Lung microvascular endothelial cell (primary cell): ENCODE measurements at places on chromosomes 2 and 18. TPM values are rescaled to one million over a fixed set of nuclear protein-coding genes. Genes with fewer than 3 reads are reported as not detected.

Gene PCBP1
- total RNA-seq: 34.9 and 40.3 TPM in 2 replicates

Gene LYG2
- total RNA-seq: not detected in 2 replicates

GRCh38 chr2:159010340-159010739 lies 41.9 kb downstream of the TANC1 start:
- DNase-seq: no peak

DNA sequence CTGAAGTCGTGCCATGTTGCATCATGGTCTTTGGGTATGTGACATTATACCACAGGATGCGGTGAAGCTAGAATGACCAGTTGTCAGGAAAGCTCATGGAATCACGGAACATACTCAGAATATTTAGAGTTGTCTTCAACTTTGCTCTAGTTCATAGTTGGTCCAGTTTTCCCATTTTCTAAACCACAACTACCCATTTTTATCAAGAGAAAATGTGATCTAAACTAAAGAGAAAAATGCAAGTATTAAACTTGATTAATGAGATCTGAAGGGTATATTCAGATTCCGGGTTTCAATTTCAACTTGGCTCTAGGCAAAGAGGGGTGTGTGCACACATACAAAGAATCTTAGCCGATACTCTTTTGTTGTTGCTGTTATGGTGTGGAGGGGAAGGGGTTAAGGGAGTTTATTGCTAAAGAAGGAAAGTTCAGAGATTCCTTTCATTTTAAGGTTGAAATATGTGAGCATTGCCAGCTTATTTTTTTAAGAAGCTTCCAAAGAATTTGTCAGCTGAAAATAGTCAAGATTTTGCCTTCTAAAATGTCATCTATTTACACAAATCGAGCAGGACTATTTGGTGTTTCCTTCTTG lies 516.6 kb upstream of the ZEB2 start:
- DNase-seq: no peak

- DNase-seq: no peak
Observed at GRCh38 chr2:67465623-67466022, 68.5 kb downstream of the ETAA1 start.

GRCh38 chr2:240351088-240351741 lies 84.2 kb upstream of the GPC1 start:
- DNase-seq: no peak

- DNase-seq: no peak
Observed at GRCh38 chr2:181646415-181646987, 10.4 kb downstream of the CERKL start.

Gene ZEB2
- total RNA-seq: 0.60 and 1.3 TPM in 2 replicates

Gene TUBA3E
- total RNA-seq: not detected in 2 replicates

Gene MGAT5
- total RNA-seq: 68.0 and 158 TPM in 2 replicates

DNA sequence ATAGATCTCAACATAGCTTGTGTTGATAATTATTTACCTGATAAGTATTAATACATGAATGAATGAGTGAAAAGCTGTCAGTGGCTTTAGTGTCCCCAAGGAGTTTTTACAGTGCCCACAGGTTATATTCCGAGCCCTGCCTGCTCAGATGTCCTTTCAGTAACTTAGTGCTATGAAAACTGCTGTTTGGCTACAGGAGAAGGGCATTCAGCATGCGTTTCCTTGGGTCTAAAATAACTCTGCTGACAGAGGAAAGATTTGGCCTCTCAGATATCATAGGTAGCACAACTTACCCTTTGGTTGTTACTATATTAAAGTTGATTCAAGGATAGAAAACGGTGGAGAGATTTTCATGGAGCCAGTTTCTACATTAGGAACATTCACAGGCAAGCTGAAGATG lies 241.0 kb downstream of the ETAA1 start:
- DNase-seq: no peak

- no peak for DNase-seq
Observed at GRCh38 chr2:238475034-238475433, 48.3 kb downstream of the ASB1 start.

GRCh38 chr2:28062867-28063266 lies 172.3 kb downstream of the BABAM2 start:
- no peak for DNase-seq

DNA sequence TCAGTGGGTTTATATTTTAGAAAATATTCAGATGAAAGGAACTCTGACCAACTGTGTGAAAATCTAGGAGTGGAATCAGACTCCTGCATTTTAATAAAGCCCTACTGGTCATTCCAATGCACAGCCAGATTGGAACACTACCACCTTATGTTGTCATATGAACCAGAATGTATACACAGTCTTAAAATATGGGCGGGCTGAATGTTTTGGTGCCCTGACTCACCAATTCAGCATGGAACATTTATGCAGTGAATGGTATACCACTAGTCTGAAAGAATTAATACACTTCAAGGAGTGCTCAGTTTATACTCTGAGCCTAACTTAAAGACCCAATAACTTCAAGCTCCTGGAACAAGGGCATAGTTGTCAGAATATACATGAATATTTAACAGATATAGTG lies 280.9 kb upstream of the TCF4 start:
- no peak for DNase-seq

GRCh38 chr2:74334931-74335333 lies 8.3 kb downstream of the SLC4A5 start:
- DNase-seq: peak; percentile 75

Gene RAX
- not detected in 2 replicates for total RNA-seq

DNA sequence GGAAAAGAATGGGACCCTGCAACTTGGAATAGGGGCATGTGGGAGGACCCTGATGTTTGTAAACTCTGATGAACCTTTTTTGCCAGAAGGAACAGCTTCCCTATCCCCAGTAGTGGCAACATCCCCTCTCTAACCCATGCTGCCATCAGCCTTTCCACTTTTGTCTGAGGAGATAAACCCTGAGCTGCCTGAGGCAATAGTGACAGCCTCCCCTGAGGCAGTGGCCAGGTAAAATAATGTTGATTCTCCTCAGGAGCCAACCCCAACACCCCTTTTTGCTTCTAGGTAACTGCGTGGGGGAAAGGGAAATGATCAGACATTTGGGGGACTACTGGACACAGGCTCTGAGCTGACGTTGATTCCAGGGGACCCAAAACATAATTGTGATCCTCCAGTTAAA lies 106.8 kb upstream of the NPAS2 start:
- DNase-seq: no peak

GRCh38 chr2:56707218-56707617 lies 523.4 kb downstream of the CCDC85A start:
- DNase-seq: no peak

GRCh38 chr18:13641551-13642439 lies 84.6 kb downstream of the FAM210A start:
- DNase-seq: peak; percentile 30

Gene SIGLEC15
- total RNA-seq: under 0.01 TPM in 1 of 2 replicates, not detected in the other

- no peak for DNase-seq
Observed at GRCh38 chr2:100968146-100969145, 33.6 kb upstream of the RPL31 start.

DNA sequence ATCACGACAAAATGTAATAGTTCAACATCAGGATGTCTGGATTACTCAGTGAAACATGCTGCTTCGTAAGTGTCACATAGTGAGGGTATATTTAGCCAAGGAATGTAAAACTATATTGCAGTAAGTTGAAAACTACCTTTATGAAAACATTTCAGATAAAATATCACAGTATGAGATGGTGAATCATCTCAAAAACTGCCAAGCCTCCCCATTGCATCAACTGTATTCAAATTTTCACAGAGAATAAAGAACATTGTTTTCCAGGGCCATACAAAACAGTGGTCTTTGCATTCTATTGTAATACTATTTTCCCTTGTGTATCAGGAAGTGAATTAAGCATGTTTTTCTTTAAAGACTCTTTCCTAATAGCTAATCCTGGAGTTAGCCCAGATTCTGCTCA lies 47.6 kb upstream of the MSTN start:
- DNase-seq: no peak

- DNase-seq: no peak
Observed at GRCh38 chr2:121281694-121282093, 3.3 kb downstream of the TFCP2L1 start.

Gene FBXO41
- under 0.01 and 0.22 TPM in 2 replicates for total RNA-seq

DNA sequence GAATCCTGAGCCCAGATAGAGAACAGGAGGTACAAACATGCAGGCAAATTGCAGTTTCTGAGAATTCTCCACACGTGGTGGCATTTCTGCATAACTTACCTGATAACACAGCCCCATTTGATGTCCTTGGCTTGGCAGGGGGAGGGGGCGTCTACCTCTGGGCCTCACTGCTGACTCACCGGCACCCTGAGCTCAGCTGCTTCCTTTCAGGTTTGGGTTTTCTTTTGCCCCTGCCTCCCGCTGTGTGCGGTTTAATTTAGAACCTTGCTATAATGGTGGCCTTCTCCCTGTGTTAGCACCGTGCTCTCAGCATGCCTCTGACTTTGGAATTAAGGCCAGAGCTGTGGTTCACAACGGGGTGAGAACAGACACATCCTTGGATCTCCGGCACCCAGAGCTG lies 4.4 kb downstream of the CTIF start:
- DNase-seq: no peak

Gene WDR35
- total RNA-seq: 5.2 and 5.8 TPM in 2 replicates

- DNase-seq: peak; percentile 91
Observed at GRCh38 chr2:128170776-128171175, 79.8 kb downstream of the UGGT1 start.

Gene DSC2
- under 0.01 TPM in 2 replicates for total RNA-seq

GRCh38 chr18:9855681-9856080 lies 30.1 kb upstream of the TXNDC2 start:
- DNase-seq: no peak

Gene GPD2
- 21.0 and 25.7 TPM in 2 replicates for total RNA-seq

GRCh38 chr2:71927757-71928715 lies 219.6 kb downstream of the CYP26B1 start:
- DNase-seq: no peak

- no peak for DNase-seq
Observed at GRCh38 chr2:212489719-212490346, 48.8 kb downstream of the ERBB4 start.

Gene TMEM163
- 1.1 TPM in 1 of 2 replicates, not detected in the other for total RNA-seq

Gene TWIST2
- 0.20 and 0.44 TPM in 2 replicates for total RNA-seq

DNA sequence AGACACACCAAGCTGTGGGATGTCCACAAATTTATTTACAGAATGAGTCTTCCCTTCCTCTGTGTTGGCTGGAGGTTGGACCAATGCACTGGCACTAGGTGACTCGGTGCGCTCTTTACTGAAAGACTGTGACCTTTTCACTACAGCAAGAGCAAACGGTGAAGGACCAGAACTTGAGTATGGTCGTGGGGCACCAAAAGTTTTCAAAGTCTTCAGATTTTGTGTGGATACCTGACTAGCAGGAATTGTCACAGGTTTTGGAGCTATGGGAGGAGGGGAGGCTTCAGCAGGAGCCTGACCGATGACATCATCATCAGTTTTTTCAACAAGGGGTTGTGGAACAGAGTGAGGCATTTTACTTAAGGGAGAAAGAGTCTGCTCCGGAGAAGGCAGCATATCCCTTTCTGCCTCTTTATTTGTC lies 73.0 kb upstream of the GRB14 start:
- DNase-seq: no peak

Gene IL1R1
- 11.6 and 52.6 TPM in 2 replicates for total RNA-seq

DNA sequence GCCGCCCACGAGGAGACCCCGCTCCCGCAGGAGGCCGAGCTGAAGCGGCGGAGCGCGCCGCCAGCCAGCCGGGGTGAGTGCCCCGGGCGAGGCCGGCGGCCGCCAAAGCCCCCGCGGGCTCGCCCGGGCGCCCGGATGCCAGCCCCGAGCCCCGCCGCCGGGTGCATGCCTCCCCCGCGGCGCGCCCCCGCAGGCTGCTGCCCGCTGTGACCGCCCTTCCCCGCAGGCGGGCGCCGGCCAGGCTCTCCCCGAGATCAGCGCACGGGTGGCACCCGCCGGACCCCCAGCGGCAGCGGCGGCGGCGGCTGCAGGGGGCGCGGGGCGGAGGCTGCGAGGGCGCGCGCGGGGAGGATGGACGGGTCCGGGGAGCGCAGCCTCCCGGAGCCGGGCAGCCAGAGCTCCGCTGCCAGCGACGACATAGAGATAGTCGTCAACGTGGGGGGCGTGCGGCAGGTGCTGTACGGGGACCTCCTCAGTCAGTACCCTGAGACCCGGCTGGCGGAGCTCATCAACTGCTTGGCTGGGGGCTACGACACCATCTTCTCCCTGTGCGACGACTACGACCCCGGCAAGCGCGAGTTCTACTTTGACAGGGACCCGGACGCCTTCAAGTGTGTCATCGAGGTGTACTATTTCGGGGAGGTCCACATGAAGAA lies 470 bp downstream of the KCNF1 start:
- no peak for DNase-seq

DNA sequence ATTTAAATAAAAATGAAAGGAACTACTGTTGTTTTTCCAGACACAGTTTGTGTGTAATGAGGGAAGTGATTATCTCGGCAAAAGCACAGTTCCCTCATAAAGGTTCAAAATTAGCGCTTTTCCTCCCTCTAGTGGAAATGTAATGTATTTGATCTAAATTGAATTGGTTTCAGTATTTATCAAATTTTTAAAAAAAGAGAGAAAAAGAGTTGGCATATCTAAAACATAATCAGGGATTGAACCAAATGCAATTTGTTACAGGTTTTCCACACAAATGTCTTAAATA lies 37.5 kb downstream of the CMPK2 start:
- DNase-seq: peak; percentile 74
